ENCODE measurements at places on chromosomes 2 and 18.

DNA sequence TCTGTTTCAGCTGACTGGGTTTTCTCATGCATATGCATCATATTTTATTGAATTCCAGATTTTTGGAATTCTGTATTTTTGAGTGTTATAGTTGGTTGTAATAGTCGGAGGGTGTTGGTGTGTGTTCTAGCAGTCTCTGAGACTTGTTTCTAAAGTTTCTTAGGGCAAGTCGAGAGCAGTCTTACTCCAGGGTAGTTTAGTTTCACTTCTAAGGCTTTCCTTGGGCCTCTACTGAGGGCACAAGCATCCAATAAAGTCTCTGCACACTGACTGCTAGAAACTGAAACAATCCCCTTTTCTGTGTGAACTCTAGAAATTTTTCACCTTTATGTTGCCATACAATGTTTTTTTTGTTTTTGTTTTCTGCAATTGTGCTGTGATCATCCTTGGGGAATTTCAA is 663.7 kb upstream of the LRATD1 start:
- no peak for DNase-seq

DNA sequence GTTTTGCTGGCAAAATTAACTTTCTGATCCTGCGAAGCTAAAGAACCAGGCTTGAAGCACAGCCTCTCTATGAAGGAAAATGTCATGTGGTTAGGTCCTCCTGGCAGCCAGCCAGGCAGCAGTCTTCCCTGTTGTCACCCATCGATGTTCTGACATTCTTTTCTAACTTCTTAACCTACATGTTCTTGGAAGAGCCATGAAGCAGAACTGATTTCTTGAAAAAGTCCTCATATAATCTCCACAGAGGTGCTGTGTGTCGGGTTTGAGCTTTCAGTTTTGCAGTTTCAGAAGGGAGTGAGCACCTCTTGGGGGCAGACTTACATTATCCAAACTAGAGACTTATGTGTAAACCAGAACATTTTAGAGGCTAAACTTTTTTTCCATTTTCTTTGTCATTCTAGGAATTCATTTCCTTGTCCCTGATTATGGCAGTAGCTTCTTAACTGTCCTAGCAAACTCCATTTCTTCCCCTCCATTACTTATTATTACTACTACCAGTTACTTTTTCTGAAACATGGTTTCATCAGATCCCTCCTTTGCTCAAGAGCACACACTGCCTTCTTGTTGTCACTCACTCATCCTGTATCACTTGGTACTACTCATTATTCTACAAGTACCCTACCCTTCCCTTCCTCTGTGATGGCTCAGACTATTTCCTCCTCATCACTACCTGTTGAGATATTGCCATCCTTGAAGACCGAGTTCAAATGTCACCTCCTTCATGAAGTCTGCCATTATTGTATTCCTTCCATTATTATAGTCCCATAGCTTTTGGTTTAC is 31.1 kb downstream of the DOK1 start:
- DNase-seq, result no peak

DNA sequence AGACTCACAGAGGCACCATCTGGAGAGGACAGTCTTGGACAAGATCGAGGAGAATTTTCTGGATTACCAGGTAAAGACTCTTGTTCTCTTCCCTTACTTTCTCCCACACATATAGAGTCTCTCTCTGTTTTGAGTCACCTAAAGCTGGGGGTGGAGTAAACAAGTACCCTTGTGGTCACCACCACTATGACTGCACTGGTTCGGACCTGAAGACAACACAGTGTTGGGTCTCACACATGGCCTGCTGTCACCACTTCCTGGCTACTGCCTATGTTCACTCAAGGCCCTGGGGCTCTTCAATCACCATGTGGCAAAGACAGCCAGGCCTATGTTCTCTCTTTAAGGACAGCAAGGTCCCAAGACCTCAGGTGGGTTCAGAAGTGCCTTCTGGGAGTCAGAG is 253.3 kb upstream of the VRK2 start:
- DNase-seq, result no peak

GRCh38 chr2:219571311-219572236 is at the start of gene OBSL1:
Gene OBSL1, minus strand, starts transcription at chr2:219571539. Its CDS starts 307 bp downstream, at chr2:219571232.
- DNase-seq, result no peak

GRCh38 chr2:234454433-234454832 is 42.4 kb downstream of the ARL4C start:
- DNase-seq, result no peak

DNA sequence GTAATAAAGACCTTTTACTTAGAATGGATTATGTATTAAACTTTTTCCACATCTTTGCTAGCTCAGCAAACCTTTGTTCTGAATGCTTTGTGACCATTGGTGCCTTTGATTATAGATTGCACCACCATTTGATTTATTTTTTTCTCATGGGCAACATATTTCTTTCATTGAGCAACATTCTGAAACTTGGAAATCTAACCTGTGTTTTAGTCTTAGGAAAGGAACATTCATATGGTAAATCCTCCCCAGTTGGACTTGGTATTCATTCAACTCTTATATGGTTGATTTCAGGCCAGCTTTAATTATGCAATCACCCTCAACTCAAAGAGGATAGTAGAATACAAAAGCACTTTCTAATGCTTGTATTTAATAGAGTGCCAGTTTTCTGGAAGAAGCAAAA is 1077.9 kb upstream of the ZEB2 start:
- no peak for DNase-seq

- no peak for DNase-seq
These were observed 63.2 kb upstream of the SPAG16 start for GRCh38 chr2:213220967-213221603.

DNA sequence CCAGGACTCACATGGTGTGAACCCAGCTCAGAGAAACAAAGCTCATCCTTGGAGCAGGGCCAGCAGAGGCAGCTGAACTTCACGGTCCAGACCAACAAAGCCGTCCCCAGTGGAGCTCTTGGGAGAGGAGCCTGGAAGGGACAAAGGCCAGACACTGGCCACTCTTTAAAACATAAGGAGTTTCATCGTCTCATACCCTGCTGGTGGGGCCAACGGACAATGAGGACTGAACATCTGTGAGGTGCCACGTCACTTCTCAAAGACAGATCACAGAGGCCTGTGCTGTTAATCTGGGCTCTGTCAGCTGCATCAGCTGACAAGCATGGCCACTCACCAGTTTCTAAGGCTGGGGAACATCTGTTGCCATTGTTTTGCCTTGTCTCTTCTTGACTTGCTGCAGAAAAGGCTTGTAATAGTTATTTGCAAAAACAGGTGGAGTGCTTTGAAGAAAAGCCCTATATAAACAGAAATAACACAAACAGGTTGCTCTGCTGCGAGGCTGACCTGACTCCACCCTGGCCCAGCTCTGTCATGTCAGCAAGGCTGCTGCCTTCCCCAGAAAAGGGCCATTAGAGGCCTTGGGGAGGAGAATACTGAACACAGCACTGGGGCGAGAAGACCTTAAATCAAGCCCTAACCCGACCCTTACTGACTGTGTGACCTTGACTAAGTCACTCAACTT is 68.1 kb upstream of the DAPL1 start:
- no peak for DNase-seq

- DNase-seq, result no peak
These were observed 15.7 kb upstream of the AMMECR1L start for GRCh38 chr2:127901339-127902056.

DNA sequence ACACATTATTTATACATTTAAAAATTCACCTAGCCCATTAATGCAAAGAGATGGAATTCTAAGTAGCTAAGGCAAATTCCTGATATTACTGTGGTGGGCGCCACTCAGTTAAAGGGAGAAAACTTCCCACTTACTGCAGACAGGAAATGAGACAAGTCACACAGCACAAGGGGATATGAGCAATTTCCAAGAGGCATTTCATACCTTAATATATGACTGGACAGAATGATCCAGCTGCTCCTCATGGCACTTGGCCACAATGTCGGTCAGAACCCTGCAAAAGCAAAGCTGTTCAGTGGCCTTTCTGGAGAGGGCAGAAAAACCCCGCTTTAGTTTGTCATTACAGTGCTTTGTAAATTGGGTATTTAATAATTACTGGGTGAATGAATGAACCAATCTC is 121.4 kb upstream of the CCDC195 start:
- DNase-seq, result no peak

- no peak for DNase-seq
These were observed 1.0 kb downstream of the CNNM3 start for GRCh38 chr2:96816836-96817702.

DNA sequence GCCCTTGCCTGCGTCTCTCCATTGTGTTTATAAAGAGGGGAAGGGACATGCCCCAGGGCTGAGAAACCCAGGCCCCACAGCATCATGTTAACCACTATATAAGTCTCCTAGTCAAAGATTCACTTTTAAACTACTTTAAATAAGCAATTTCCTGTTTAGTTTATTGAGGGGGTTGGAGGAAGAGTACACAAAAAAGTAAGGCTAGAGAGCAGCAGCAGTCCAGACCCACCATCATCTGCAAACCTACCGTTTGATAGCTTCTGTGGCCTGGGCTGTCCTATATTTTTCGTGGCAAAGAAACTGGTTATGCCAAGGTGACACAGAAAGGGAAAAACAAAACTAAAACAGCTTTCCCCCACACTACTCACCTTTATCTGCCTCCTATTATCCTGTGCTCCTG is 646.1 kb downstream of the IRS1 start:
- DNase-seq, result no peak

DNA sequence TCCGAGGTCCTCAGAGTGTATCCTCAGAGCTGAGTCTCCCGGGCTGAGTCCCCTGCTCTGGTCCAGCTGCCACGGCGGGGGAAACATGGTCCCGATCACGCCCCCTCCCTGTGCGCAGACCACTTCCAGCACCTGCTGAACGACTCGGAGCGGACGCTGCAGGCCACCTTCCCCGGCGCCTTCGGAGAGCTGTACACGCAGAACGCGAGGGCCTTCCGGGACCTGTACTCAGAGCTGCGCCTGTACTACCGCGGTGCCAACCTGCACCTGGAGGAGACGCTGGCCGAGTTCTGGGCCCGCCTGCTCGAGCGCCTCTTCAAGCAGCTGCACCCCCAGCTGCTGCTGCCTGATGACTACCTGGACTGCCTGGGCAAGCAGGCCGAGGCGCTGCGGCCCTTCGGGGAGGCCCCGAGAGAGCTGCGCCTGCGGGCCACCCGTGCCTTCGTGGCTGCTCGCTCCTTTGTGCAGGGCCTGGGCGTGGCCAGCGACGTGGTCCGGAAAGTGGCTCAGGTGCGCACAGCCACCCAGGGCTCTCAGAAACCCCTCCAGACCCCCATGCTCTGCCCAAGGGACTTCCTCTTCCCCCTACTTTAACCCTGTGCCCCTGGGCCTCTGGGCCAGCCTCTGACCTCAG is 26.7 kb downstream of the GPC1 start:
- no peak for DNase-seq

DNA sequence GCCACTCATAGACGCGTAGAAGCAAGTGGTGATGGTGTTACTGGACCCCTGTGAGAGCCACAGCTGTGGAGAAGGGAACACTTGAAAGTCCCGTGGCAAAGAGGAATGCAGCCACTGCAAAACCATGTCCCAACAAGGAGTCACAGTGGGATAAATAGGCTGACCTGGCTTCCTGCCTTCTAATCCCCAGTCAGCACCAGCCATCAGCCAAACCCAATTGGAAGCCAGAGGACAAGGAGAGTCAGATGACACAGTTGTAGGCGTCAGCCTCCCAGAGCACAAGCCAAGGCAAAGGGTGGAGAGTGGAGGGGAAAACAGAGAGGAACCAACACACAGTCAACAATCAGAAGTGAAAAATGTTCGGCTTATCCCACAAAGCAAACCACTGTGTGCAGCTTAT is 5.5 kb upstream of the CYBRD1 start:
- DNase-seq, result no peak

- DNase-seq, result no peak
These were observed 565.9 kb downstream of the RIT2 start for GRCh38 chr18:42549596-42549995.

GRCh38 chr2:218822622-218823021 is 9.0 kb downstream of the PRKAG3 start:
- DNase-seq, result no peak

DNA sequence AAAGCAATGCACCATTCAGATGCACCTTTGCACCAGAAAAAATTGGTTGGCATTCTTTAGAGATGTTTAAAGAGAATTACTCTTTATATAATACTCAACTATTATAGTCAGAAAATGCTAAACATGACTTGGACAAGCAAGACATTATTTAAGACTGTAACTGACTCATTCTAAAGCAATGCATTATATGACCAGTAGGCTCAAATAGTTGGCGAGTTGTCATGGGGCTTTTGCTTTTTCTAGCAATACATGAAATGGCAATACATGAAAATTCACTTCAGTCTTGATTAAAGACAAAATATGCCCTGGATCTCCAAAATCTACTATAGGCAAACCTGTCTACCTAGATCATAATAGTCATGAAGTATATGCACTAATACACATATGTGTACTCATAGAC is 216.9 kb upstream of the VWC2L start:
- DNase-seq, result no peak

DNA sequence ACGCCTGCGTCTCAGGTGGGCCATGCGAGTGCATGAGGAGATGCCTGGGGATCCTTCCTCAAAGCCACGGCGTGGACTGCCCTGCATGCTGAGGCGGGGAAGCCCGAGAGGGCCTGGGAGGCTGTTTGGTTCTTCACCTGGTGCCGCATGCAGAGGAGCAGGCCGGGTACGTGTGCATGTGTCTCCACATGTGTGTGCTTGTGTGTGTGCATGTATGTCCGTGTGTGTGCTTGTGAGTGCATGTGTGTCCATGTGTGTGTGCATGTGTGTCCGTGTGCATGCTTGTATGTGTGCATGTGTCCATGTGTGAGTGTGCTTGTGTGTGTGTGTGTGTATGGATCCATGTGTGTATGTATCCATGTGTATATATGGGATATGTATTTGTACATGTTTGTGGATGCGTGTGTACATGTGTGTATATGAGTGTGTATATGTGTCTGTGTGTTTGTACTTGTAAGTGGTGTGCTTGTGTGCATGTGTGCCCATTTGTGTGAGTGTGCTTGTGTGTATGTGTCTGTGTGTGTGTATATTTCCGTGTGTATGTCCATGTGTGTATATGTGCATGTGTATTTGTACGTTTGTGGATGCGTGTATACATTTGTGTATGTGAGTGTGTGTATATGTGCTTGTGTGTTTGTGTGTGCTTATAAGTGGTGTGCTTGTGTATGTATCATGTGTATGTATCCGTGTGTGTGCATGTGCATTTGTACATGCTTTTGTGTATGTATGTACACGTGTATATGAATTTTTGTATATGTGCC is 79.0 kb downstream of the PTGR3 start:
- no peak for DNase-seq

- no peak for DNase-seq
These were observed 11.1 kb downstream of the CHRNA1 start for GRCh38 chr2:174753038-174753633.

DNA sequence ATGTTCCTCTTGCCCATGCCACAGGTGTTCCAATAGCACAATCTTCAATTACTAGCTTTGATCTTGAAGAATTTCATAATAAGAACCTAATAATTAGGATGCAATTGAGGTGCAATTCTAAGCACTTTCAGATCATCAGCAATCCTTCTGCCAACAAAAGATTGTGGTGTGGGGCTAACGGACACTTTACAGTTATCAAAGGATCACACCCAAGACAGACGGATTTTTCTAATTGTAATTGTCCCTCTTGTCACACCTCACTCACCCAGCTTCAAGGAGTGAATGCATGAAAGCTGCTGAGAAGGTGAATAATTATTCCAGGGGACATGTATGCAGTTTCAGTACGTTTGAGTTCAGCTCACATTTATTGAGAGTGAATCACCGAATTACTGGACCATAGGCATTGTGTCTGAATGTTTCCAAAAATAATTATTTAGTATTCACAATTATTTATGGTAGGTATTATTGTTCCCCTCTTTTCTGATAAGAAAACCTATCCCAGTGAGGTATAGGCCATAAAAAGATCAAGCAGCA is 438.5 kb upstream of the TRIB2 start:
- DNase-seq, result no peak

Data from activated CD4-positive, alpha-beta T cell treated with anti-CD3 and anti-CD28 coated beads for 24 hours (primary cell).